ENCODE measurements at places on chromosomes 6 and 20. TPM values are rescaled to one million over a fixed set of nuclear protein-coding genes. Genes with fewer than 3 reads are reported as not detected.

The CFAP61 gene
- total RNA-seq, result 0.27 TPM

DNA sequence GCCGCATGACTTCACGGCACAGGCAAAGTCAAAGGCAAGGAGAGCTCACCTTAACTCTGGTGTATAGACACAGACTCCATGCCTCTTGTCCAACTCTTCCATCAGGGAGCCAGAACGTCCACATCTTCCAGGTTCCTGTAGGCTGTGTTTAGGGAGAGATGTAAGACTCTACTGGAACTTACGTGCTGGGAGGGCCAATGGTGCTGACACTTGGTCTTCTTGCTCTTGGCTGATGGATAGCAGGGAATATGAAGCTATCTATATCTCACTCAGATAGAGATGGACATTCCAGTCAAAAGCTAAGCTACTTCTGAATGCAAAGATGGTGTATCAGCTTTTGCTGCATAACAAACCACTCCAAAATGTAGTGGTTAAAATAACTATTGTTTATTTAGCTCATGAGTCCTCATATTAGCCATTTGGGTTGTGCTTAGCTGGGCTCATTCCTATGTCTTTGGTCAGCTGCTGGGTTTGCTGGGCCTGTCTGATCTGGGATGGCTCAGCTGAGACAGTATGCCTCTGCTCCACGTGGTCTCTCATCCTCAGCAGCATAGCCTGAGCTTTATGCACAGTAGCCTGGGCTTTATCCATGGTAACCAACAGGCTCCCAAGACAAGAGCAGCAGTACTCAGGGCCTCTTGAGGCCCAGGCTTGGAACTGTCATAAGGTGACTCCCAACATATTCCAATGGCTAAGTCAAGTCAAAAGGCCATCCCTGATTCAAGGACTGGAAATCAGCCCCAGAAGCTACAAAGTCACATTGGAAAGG, 111.6 kb downstream of the SNX5 start:
- no peak for DNase-seq

- no peak for DNase-seq
Observed at GRCh38 chr6:168376120-168376519, 56.5 kb upstream of the DACT2 start.

The FKBP5 gene
- 271 TPM for total RNA-seq

GRCh38 chr20:33506576-33506975, 16.7 kb downstream of the CBFA2T2 start:
- DNase-seq, result no peak

The INSM1 gene
- total RNA-seq, result not detected

GRCh38 chr20:58294497-58295455, 14.7 kb upstream of the RAB22A start:
- no peak for DNase-seq

- DNase-seq, result no peak
Observed at GRCh38 chr6:22029171-22029570, 267.7 kb downstream of the PRL start.

The LY6G6F gene
- total RNA-seq, result not detected

The NCOA3 gene
- 44.3 TPM for total RNA-seq

DNA sequence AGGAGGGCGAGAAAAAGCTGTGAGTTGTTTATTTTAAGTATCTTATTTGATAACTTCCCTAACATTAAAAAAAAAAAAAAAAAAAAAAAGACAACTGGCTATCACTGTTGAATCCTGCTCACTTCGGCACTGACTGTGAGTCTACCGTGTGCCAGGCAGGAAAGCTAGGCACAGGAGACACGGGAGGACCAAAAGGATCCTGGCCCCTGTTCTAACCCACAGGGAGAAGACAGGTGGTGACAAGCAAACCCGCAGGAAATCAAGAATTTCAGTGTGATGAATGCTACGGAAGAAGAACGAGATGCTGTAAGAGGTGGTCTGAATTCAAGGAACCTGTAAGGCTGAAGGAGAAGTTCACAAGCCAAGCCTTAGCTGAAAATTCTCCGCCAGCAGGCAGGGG, 94.7 kb upstream of the NFATC2 start:
- no peak for DNase-seq

Data from thoracic aorta (tissue), 2 donors.